IMR-90 (cell line): ENCODE measurements at places on chromosomes 1 and 21. TPM values are rescaled to one million over a fixed set of nuclear protein-coding genes. Genes with fewer than 3 reads are reported as not detected.

The ATP6V1G3 gene
- not detected in 2 replicates for total RNA-seq

DNA sequence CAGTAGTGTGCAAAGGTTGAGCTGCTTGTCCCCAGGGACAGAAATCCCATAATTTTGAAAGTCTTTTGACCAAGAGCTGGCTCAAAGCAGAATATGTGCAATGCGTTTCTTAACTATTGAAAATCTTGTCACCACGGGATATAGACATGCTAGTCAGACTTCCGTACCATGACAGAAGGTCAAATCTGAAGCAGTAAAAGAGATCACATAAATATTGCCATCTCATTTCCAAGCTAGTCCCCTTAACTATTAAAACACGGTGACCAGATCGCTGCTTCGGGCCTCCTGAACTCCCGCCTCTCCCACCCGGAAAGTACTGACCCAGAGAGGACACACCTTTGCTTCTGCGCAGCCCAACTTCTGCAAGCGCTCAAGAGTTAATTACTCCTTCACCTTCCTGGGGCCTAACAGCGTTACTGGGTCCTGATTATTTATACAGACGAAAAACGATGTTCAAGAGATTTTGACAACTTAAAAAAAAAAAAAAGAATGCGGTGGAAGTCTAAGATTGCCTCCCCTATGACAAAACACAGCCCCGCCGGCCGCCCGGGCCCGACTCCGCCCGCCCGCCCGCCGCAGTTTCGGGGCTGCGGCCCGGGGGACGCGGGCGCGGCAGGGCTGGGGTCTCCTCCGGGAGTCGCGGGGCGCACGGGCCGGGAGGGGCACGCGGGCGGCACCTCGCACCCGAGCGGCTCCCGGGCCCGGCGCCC is 692 bp downstream of the SORT1 start:
- H3K4me1 ChIP-seq: peaks cover 15% of the 10 kb centered on the region
- peak overlapping the region; percentile 74 for H3K27ac ChIP-seq
- no peaks in the 10 kb centered on the region for H3K27me3 ChIP-seq
- peaks cover 2% of the 10 kb centered on the region for H3K36me3 ChIP-seq
- no peak for DNase-seq

The NPHS2 gene
- not detected in 2 replicates for total RNA-seq

The KCNH1 gene
- 0.54 and 0.56 TPM in 2 replicates for total RNA-seq

- H3K27ac ChIP-seq: no peak overlapping the region
- DNase-seq: no peak
- H3K4me1 ChIP-seq: no peaks in the 10 kb centered on the region
- H3K27me3 ChIP-seq: peaks cover 5% of the 10 kb centered on the region; the same call in 1 of the 2 replicates
These were observed 3.2 kb upstream of the PERM1 start for GRCh38 chr1:985126-985525.

The CBR3 gene
- total RNA-seq: 12.8 and 13.4 TPM in 2 replicates

- no peak overlapping the region for H3K4me3 ChIP-seq
- no peak for DNase-seq
- no peaks in the 10 kb centered on the region for H3K4me1 ChIP-seq
These were observed 197.7 kb upstream of the POU3F1 start for GRCh38 chr1:38244218-38244845.

- H3K27ac ChIP-seq: no peak overlapping the region
- no peak for DNase-seq
- H3K36me3 ChIP-seq: no peaks in the 10 kb centered on the region
- peaks cover 1% of the 10 kb centered on the region; the same call in 1 of the 2 replicates for H3K4me1 ChIP-seq
- H3K27me3 ChIP-seq: no peaks in the 10 kb centered on the region
These were observed 71.9 kb downstream of the LHX9 start for GRCh38 chr1:197989058-197989457.
